ENCODE measurements at places on chromosomes 11 and 22.
A peak's percentile ranks its signal among the peaks of the same experiment; 100 is the strongest.

DNA sequence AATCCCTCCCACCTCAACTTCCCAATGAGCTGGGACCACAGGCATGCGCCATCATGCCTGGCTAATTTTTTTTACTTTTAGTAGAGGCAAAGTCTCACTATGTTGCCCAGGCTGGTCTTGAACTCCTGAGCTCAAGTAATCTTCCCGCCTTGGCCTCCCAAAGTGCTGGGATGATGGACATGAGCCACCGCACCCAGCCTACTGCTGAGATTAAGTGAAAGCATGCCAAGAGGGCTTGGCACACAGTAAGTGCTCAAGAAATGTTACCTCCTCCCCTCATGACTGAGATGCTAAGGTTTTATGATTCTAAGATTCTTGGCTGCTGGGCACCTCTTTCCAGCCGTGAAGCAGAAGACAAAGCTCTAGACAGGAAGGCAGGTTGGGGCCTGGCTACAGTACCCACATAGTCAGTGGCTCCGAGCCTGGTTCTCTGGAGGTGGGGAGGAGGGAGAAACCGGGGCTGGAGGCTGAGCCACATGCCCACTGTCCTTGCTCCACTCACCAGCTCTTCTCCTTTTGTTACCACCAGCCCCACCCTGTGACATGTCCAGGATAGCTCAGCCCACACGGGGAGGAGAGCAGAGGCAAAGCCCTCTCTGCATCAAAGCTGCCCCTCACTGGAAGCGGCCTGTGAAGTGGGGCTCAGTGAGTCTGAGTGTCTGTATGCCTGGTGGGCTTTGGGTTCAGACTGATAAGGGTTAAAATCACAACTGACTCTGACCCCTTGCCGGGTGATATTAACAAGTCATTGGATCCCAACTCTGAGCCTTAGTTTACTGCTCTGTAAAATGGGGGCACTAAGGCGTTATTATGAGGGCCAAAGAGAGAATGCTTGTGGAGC lies 12.9 kb downstream of the ARHGEF17 start:
- DNase-seq, result no peak
- H3K27me3 ChIP-seq, result no peaks in the 10 kb centered on the region
- no peaks in the 10 kb centered on the region for H3K36me3 ChIP-seq
- peaks cover 9% of the 10 kb centered on the region for H3K4me1 ChIP-seq
- no peak overlapping the region for H3K27ac ChIP-seq
- no peak overlapping the region for H3K4me3 ChIP-seq

DNA sequence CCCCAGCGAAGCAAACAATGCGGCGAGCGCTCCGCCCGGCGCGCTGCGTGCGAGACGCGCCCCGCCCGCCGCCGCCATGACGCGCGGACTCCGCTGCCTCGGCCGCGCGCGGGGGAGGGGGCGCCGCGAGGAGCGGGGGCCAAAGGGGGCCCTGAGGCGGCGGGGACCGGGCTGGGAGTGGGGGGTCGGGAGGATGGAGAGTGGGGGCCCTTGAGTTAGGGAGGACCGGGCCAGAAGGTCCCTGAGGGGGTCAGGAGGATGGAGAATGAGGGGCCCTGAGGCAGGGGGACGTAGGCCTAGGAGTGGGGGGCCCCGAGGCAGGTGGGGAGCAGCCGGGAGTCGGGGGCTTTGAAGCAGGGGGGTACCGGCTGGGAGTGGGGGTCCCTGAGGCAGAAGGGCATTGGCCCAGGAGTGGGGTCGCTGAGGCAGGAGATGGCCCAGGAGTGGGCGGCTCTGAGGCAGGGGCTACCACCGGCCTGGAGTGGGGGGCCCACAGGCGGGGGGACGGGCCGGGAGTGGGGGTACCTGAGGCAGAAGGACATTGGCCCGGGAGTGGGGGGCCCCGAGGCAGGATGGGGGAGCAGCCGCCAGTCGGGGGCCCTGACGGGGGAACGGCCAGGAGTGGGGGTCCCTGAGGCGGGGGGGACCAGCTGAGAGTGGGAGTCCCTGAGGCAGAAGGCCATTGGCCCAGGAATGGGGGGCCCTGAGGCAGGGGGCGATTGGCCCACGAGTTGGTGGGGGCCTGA lies at the start of gene BRD1:
BRD1 (minus strand) TSS at position 21 of the 746 bp plus-strand sequence. CDS start 3,556 bp downstream, outside the sequence.
- no peaks in the 10 kb centered on the region for H3K27me3 ChIP-seq
- peak within 1 kb of the TSS; percentile 93 for H3K27ac ChIP-seq
- peaks cover 19% of the 10 kb centered on the region for H3K36me3 ChIP-seq

GRCh38 chr11:45141171-45141570 lies 5.3 kb upstream of the PRDM11 start:
- H3K36me3 ChIP-seq, result no peaks in the 10 kb centered on the region
- peaks cover 17% of the 10 kb centered on the region for H3K4me1 ChIP-seq
- no peak overlapping the region for H3K27ac ChIP-seq
- no peak overlapping the region for H3K4me3 ChIP-seq

- peaks cover 12% of the 10 kb centered on the region for H3K36me3 ChIP-seq
- H3K4me3 ChIP-seq, result no peak overlapping the region
Measured at GRCh38 chr11:33772300-33772699, 2.0 kb downstream of the FBXO3 start.

GRCh38 chr11:128061281-128061871 lies 526.0 kb downstream of the ETS1 start:
- H3K27ac ChIP-seq, result no peak overlapping the region
- H3K4me3 ChIP-seq, result no peak overlapping the region
- H3K27me3 ChIP-seq, result no peaks in the 10 kb centered on the region

DNA sequence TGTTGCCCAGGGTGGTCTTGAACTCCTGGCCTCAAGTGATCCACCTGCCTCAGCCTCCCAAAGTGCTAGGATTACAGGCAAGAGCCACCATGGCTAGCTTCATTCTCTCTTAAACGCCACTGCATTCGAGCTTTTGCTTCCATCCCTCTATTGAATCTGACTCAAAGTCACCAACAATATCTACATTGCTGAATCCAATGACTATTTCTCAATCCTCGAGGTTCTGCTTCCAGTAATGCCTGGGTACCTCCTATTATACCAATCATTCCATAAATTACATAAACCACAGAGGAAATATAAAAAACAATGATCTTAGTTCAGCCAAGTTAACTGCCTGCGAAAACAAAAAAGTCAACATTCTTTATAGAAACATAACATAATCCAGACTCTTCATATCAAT lies 11.9 kb upstream of the NXF1 start:
- H3K4me1 ChIP-seq, result no peaks in the 10 kb centered on the region
- H3K4me3 ChIP-seq, result no peak overlapping the region
- no peak for DNase-seq
- no peak overlapping the region for H3K27ac ChIP-seq
- H3K27me3 ChIP-seq, result no peaks in the 10 kb centered on the region
- H3K36me3 ChIP-seq, result peaks cover 11% of the 10 kb centered on the region

- no peak overlapping the region for H3K4me3 ChIP-seq
- H3K27me3 ChIP-seq, result no peaks in the 10 kb centered on the region
- no peak for DNase-seq
- H3K36me3 ChIP-seq, result no peaks in the 10 kb centered on the region
Measured at GRCh38 chr11:2576111-2576510, 123.7 kb downstream of the KCNQ1OT1 start.

DNA sequence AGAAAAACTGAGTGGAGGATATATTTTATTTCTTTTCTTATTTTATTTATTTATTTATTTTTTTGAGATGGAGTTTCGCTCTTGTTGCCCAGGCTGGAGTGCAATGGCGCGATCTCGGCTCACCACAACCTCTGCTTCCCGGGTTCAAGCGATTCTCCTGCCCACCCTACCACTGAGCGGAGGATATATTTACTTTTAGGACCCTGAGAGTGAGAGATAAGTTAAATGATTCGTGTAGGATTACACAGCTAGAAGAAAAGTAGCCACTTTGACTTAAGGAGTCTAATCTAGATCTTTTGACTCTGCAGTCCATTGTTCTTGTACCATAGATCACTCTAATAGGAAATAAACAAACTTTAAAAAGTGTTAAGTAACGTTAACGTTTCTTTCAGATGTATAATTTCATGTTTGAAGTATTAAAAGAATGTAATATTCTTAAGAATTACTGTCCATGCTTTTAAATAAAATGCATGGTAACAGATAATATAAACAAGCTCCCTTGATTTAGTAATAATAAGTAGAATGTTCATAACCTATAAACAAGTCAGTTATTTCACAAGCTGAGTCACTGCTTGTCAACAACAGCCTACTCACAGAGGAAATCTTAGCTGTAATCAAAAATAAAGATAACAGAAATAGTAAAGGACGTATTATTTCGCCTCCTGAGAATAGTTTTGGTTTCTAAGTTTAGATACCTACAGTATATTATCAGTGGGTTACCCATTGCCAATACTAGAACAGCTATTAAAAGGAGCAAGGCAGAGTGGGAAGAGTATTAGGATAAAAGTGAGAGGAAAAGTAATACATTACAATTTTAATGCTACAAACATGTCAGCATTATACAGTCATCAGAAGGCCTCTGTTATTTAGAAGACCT lies 18.6 kb downstream of the USP47 start:
- H3K4me1 ChIP-seq, result peaks cover 72% of the 10 kb centered on the region
- no peak overlapping the region for H3K4me3 ChIP-seq
- peaks cover 3% of the 10 kb centered on the region for H3K36me3 ChIP-seq
- H3K27me3 ChIP-seq, result no peaks in the 10 kb centered on the region
- no peak for DNase-seq
- H3K27ac ChIP-seq, result peak overlapping the region; percentile 19

- no peaks in the 10 kb centered on the region for H3K36me3 ChIP-seq
- H3K27ac ChIP-seq, result no peak overlapping the region
- no peak for DNase-seq
- H3K4me1 ChIP-seq, result no peaks in the 10 kb centered on the region
- H3K27me3 ChIP-seq, result peaks cover 2% of the 10 kb centered on the region
Measured at GRCh38 chr11:116648247-116649174, 124.3 kb downstream of the BUD13 start.

DNA sequence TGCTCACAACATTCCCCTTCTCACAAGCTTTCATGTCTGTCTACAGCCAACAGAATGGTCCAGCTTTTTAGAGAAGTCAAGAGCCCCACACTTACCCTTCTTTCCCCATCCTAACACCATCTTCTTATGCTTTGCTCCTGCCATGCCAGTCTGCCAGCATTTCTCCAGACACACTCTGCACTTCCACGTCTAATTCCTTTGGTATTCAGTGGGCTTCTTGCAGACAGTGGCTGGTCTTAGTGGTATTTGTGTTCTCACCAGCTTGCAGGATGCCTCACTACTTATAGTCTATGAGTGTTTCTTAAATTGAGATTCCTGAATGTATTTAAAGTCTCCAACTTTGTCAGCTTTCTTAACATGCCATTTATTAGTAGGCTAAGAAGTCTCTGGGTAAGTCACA lies 154.4 kb downstream of the BBOX1 start:
- DNase-seq, result no peak
- H3K4me1 ChIP-seq, result no peaks in the 10 kb centered on the region
- H3K4me3 ChIP-seq, result no peak overlapping the region
- no peak overlapping the region for H3K27ac ChIP-seq
- H3K27me3 ChIP-seq, result peaks cover 10% of the 10 kb centered on the region

- no peaks in the 10 kb centered on the region for H3K27me3 ChIP-seq
- no peaks in the 10 kb centered on the region for H3K4me1 ChIP-seq
- no peak for DNase-seq
Measured at GRCh38 chr11:76260296-76260925, 54.1 kb upstream of the WNT11 start.

DNA sequence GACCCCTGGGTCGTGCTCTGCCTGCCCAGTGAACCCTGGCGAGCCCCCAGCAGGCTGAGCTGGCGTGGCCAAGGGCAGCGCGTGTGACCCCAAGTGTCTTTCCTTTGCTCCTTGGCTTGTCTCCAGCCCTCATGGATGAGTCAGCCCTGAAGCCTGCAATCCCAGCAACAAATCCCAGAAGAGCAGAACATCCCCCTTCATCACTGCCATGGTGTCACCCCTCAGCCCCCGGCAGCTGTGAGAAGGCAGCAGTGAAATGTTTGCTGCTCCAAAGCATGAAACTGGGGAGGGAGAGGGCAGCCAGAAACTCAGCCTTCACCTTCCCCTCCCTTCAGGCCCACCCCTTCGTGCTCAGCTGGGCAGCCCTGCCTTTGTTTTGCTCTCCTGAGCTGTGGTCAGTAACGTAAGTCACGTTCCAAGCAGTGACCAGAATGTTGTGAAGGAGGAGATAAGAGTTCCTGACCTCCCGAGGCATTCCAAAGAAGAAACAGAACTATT lies 29.8 kb downstream of the ADAMTS15 start:
- no peak for DNase-seq
- no peak overlapping the region for H3K4me3 ChIP-seq
- H3K27me3 ChIP-seq, result no peaks in the 10 kb centered on the region
- H3K27ac ChIP-seq, result no peak overlapping the region
- no peaks in the 10 kb centered on the region for H3K36me3 ChIP-seq

DNA sequence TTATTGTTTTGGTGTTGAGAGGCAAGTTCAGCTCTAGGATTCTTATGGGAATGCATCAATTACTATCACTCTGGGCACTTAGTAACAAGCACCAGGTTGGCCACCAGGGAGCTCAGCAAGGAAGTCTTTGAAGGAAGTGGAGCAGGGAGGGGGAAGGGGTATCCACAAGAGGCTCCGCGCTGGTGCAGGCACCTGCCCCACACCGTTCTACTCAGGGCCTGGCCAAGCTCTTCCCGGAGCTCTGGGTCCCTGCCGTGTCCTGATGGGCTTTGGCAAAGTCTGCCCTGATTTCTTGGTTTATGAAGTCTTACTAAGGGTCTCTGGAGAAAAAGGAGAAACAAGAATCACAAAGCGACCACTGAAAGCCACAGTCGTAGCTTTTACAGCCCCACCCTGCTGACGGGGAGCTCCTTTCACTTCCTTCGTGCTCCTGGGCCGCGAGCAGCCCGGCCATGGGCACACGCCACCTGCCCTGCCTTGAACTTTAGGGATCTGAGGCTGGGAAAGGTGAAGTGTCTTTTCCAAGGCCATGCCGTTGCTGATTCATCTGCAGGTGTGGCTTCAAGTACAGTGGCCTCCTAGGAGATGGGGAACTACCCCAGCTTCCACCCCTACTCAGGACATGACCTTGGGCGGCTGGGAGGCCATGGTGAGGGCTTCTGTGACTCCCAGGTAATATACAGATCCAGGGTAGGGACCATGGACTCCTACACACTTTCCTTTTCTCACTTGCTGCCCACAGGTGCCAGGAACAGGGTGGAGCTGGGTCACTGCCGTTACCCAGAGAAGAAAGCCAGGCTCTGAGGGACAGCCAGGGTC lies 15.9 kb upstream of the LRRC32 start:
- H3K4me1 ChIP-seq, result peaks cover 18% of the 10 kb centered on the region
- peaks cover 16% of the 10 kb centered on the region for H3K27me3 ChIP-seq

DNA sequence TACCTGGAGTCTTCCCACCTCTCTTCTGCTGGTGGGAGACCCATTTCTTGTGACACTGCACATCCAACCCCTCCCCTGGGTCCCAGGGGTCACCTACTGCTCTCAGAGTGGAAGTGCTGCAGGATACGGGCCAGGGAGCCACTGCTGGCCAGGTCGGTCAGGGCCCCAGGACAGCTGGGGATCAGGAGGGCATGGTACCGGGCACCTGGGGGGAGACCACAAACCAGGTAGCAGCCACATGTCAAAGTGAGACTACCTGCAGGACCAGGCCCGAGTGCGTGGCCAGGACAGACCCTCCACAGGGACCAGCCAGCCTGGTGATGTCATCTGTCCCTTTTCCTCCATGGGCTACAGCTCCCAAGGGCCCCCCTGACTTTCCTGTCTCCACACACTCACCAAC lies 3.9 kb downstream of the GATD1 start:
- no peak overlapping the region for H3K27ac ChIP-seq
- DNase-seq, result no peak
- H3K4me1 ChIP-seq, result peaks cover 16% of the 10 kb centered on the region
- no peak overlapping the region for H3K4me3 ChIP-seq
- H3K27me3 ChIP-seq, result no peaks in the 10 kb centered on the region

GRCh38 chr22:10781571-10782403 lies 4746.2 kb upstream of the OR11H1 start:
- H3K27ac ChIP-seq, result no peak overlapping the region
- H3K27me3 ChIP-seq, result no peaks in the 10 kb centered on the region
- H3K4me3 ChIP-seq, result no peak overlapping the region
- H3K36me3 ChIP-seq, result no peaks in the 10 kb centered on the region
- DNase-seq, result no peak

- no peak overlapping the region for H3K4me3 ChIP-seq
- no peaks in the 10 kb centered on the region for H3K27me3 ChIP-seq
- DNase-seq, result no peak
- H3K27ac ChIP-seq, result no peak overlapping the region
Measured at GRCh38 chr11:14327116-14327515, 31.9 kb downstream of the RRAS2 start.
